Fibroblast of villous mesenchyme (primary cell): ENCODE measurements at places on chromosomes 7 and 10. TPM values are rescaled to one million over a fixed set of nuclear protein-coding genes. Genes with fewer than 3 reads are reported as not detected.

- no peak for DNase-seq
Measured at GRCh38 chr10:99524050-99524666, 8.6 kb upstream of the NKX2-3 start.

DNA sequence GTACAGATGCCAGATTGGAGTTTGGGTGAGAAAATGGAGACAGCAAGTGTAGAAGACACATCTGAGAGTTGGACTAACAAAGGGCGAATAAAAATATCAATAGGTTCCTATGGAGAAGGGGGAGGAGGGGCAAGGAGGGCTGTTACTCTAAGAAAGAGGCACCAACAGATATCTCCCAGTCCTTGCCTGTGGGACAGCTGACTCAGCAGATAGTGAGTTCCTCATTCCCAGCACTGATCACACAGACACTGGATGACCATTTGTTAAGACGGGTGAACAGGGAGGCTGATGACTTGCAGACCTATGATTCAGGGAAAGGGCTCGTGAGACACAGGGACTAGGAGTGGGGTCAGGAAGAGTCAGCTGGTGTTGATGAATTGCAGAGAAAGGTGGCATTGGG is 5.7 kb upstream of the PRR15 start:
- peak; percentile 19 for DNase-seq

DNA sequence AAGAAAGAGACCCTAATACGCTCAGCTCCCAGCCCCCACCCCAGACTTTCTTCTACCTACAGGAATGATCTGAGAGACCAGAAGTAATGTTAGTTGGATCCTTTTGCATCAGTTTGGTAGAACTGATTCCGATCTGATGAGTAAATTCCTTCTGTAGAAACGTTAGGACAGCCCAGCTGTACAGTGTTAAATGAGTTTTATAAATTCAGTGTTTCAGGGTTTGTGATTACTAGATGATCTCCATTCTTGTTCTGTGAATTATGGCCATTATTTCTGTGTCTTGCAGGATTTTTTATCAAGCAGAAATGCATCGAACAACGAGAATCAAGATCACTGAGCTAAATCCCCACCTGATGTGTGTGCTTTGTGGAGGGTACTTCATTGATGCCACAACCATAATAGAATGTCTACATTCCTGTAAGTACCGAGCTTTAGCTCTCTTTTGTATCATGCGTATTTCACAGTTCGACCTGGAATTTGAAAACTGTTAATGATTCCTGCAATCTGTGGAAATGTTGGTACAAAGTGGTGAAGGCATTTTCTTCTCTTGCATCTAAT is 5.3 kb downstream of the BMI1 start:
- no peak for DNase-seq

GRCh38 chr10:15842556-15843169 is 17.6 kb downstream of the MINDY3 start:
- DNase-seq = peak; percentile 42

- peak; percentile 60 for DNase-seq
Measured at GRCh38 chr10:84269773-84270172, 24.9 kb downstream of the RGR start.

GRCh38 chr10:3623746-3624145 is 161.3 kb downstream of the KLF6 start:
- peak; percentile 92 for DNase-seq

DNA sequence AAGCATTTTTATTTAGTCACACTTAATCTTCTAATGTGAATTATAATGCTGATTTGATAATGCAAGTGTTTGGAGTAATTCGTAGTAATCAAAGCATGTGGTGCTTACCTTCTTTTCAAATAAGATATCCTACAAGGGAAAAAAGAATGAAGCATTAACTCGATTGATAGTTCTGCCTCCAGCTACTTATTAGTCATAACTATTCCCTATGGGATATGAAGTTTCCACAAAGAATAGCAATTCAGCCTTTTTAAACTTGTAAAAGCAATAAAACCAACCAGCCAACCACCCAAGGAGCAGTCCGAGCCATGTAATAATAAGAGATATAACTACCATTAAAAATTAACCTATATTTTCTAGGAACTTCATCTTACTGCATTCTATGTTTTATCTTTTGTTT is 11.6 kb downstream of the COL28A1 start:
- DNase-seq = no peak

GRCh38 chr7:1597066-1597760 is 27.4 kb upstream of the PSMG3 start:
- DNase-seq = no peak

- DNase-seq = no peak
Measured at GRCh38 chr7:101978683-101979082, 161.3 kb downstream of the CUX1 start.

DNA sequence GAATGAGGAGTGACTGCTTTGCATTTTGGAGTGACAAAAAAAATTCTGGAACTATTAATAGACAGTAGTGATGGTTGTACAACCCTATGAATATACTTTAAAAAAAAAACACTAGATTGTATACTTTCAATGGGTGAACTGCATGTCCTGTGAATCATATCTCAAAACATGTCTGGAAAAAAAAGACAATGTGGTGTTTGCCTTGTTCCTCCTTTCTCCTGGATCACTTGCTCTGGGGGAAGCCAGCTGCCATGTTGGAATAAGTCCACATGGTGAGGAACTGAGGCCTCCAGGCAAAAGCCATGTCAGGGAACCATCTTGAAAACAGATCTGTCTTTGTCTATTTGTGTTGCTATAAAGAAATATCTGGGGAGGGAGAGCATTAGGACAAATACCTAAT is 39.5 kb upstream of the YAE1 start:
- no peak for DNase-seq

GRCh38 chr10:60043561-60044241 is 137.3 kb upstream of the CCDC6 start:
- DNase-seq = peak; percentile 54

- peak; percentile 96 for DNase-seq
Measured at GRCh38 chr7:47453093-47454061, 128.5 kb downstream of the TNS3 start.

DNA sequence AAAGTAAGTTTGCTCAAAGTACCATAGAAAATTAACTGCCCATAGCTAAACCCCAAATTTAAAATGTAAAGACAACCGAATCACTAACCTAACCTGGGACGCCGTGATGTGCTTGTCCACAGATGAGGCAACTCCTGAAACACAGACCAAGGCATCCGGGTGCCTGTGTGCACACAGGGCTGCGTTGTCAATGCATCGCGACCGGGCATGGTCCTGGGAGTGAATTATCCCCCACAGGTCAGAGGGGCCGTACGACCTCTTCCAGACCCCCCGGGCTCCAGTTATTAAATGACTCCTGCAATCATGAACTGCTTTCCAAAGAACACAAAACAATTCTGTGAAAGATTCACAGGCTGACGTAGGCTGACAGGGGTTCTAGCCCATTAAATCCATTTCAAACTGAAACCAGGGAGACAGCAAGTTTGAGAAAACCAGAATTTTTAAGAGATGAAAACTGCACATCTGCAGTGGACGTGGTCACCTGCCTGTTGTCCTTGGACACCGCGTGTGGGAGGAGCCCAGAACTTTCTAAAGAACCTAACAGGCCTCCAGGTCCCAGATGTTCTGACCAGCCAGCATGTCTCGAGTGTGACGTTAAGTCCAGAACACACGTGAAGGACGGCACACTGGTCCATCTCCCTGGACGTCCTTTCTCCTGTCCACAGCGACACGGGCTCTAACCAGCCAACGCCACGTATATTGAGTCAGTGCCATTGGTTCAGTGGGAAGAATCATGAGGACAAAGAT is 297.8 kb downstream of the DNAJB6 start:
- DNase-seq = no peak

GRCh38 chr7:22665923-22666322 is 61.1 kb upstream of the IL6 start:
- DNase-seq = no peak

Gene BHLHA15
- total RNA-seq = 1.3 TPM in 1 of 2 replicates, not detected in the other

DNA sequence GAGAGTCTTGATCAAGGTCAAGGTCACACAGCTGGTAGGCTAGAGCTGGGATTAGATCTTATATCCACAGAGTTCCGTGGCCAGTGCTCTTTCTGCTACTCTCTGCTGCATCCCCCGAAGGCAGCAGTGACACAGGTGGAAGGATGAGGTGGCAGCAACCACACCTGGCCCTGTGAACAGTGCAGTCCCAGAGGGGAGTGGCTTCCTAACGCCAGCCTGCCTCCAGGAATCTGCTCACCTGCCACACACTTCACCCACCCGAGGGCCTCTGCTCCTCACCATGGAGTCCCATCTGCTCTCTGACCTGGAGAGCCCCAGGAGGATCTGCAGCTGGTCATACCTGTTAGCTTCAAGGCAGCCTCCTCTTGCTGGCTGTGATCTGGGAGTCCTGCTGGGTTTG is 484.2 kb downstream of the PLXNA4 start:
- DNase-seq = no peak

DNA sequence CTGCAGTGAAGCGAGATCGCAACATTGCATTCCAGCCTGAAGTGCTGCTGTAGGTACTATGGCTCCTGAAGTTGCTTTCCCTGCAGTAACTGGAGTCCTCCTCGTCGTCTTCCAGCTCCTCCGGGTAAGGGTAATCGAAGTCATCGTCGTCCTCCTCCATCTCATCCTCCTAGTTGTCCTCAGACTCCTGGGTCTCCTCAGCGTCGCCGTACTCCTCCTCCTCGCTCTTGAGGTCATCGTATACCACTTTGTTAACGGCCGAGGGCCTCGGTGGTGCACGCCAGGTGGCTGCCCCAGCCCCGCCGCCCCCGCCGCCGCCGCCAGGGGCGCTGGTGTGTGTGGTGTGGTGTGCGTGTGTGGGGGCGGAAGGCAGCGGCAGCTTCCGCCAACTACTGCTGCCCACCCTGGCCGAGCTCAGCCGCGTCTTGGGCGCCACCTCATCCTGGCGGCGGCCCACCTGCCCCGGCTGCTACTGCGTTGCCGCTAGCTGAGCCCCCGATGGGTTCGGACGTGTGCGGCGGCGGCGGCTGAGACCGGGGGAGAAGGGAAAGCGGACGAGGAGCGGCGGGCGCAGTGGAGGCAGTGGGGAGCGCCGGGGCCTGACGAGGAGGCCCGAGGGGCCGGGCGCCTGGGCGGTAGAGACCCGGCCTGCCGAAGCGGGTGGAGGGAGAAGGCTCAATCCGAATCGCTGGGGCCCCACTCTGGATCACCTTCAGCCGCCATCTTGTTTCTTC is 11.8 kb upstream of the ACBD5 start:
- DNase-seq = peak; percentile 67

DNA sequence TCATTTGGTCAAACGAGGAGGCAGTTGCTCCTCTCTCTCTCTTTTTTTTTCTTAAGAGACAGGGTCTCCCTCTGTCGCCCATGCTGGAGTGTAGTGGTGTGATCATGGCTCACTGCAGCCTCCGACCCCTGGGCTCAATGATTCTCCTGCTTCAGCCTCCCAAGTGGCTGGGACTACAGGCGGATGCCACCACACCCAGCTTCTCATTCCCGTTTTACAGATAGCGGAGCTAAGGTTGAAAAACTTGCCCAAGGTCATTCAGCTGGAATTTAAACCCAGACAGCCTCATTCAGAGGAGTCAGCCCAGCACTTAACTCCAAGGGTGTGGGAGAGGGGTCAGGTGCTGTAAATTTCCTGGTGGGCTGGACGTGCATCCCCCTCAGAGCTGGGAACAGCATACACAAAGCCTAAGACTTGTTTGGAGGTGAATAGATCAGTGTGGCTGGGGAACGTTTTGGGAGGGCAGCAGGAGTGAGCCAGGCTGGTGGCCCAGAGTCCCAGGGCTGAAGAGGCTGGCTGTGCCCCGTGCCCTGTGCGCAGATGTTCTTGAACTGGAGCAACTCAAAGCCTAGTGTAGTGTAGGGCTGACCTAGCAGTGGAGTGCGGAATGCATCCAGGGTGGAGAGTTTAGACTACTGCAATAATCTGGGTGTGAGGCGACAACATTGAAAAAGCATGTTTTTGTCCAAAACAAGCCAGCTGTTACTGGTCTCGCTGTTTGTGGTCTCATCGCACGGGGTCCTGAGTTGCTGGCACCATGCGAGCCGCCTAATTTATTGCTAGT is 2.3 kb downstream of the HTRA1 start:
- DNase-seq = no peak

DNA sequence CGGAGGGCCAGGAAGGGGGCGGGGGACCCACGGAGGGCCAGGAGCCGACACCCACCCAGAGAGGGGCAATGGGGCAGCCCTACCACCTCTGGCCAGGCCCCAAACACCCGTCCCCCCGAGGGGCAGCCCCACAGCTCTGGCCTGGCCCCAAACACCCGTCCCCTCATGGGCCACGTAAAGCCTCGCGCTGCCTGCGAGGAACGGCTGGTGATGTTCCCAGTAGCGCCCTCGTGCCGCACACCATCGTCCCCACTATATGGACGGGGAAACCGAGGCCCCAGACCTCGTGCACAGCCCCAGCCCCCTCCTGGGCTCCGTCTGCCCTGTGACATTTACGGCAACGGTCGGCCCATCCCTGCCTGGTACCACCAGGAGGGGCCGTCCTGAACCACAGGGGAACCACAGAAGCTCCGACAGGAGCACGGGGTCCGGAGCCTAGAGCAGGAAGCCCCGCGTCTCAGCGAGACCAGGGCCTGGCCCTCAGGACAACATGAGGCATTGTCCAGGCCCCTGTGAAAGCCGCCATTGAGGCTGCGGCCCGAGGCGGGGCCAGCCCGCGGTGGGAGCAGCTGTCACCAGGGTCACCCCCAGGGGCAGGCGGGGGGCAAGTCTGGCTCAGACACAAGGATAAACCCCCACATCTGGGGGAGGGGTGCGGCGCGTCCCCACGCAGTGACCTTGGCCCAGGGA is 35.6 kb downstream of the GET4 start:
- DNase-seq = no peak

- no peak for DNase-seq
Measured at GRCh38 chr7:42468471-42468870, 231.5 kb upstream of the GLI3 start.

Gene OPTN
- total RNA-seq = 90.2 and 125 TPM in 2 replicates

- no peak for DNase-seq
Measured at GRCh38 chr7:11404355-11404754, 427.6 kb downstream of the THSD7A start.

DNA sequence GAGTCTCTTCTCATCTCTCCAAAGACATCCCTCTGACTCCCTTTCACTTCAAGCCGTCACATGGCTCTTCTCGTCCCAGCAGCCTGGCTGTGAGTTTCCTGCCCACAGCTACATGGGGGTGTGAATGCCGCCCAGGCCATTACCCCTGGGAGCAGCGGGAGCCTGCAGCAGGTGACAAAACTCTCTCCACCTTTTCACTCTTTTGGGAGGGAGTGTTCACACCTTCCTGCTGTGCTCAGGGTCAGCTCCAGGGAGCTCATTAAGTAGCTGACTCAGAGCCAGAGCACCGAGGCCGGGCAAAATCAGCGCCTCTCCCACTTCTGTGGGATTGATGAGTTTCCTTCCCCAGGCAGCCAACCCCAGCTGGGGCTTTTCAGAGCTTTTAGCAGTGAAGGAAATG is 271.3 kb downstream of the TYW1 start:
- no peak for DNase-seq

DNA sequence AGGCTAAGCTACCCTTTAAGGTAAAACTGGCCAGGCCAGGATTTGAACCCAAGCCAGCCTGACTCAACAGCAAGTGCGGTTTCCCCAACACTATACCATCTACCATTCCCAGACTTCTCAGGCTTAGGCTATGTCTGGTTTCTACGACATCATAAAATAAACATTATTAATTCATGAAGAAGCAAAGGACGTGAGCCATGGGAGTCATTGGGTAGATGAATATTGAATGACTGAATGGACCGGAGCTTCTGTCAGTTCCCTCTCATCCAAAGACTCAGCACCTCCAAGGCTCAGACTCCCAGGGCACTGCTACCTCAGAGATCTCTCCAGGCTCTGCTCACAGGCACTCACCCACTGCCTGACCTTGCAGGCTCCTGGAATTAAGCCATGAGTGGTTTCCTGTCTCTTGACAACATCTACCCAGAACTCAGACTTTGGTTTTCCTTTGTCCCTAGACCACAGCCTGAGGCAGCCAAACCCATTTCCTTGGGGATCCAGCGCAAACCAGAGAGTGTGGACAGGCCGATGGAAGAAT is 64.6 kb upstream of the STEAP1B start:
- peak; percentile 81 for DNase-seq

Gene GRM3
- total RNA-seq = not detected in 2 replicates
